ENCODE measurements at places on chromosomes 16 and 17.

DNA sequence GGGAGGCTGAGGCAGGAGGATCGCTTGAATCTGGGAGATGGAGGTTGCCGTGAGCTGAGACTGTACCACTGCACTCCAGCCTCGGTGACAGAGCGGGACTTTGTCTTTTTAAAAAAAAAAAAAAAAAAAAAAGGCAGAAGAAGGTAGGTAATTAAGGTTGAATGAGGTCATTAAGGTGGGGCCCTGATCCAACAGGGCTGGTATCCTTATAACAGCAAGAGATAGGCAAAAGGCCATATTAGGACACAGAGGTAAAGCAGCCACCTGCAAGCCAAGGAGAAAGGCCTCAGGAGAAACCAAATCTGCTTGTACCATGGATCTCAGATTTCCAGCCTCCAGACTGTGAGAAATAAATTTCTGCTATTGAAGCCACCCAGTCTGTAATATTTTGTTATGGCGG lies 60.3 kb downstream of the SPAG9 start:
- no peak for DNase-seq

GRCh38 chr16:12300945-12301500 lies 324.5 kb downstream of the SNX29 start:
- no peak for DNase-seq

- peak; percentile 15 for DNase-seq
Observed at GRCh38 chr16:19375561-19376158, 42.0 kb upstream of the TMC5 start.

DNA sequence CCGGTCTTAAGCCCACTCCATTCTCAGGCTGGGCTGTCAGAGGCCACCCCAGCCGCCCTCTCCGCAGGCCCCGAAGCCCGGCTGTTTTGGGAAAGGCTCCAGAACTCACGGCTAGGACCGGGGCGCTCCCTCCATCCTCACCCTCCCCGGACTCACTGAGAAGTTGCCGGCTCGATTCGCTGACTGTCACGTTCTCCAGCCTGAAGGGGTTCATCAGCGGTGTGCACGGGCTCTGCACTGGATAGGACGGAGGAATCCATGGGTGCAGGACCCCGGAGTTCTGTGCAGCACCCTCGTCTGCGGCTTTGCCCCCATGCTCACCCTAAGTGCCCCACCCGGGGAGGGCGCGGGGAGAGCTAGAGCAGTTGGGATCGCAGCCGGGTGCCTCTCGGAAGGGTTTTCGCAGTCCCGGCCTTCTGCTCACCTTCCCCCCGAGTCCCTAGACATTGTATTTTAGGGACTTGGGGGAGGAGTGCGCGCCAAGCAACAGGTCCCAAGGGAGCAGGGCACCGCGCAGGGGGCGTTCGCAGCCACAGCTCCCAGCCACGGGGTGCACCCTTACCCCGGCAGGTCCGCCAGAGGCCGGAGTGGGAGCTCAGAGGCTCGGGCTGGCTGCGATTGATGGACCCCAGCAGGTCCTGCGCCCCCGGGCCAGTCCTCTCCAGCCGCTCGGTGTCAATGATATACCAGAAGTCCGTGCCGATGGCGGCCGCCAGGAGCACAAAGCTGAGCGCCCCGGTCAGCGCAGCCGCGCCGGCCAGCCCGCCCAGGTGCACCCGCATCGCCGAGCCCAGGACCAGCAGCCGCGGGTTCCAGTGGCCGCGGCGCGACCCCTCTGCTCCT lies 1.0 kb downstream of the TMEM114 start:
- no peak for DNase-seq

DNA sequence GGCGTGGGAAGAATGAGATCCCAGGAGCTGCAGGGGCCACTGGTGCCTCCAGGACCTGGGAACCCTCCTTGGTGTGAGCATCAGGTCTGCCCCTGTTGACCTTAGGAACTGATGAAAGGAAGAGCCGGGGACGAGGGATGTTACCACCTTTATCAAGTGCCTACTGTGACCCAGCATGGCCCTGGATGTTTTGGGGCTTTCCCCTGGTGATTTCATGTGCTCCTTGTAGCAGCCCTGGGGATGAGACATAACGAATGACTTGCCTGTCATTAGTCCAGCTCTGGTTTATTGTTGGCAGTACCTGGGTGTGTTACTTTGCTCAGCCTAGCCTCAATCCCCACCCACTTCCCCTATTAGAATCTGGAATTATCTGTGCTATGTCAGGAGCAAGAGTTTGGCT lies 39.9 kb downstream of the WSCD1 start:
- DNase-seq, result no peak

DNA sequence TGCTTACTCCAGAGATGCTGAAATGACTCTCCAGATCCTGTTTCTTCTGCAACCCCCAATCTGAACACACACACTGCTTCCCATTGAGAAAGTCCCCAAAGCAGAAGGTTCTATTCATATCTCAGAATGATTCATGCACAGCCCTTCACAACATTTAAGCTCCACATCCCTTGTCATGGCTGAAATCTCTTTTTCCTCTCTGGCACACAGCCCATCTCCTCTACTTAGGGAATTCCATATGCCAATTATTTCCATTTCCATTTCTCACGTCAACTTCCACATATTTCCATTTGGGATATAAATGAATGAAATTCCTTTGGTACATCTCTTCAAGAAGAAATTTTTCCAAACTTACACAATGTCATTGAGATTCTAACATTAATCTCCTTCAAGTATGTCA lies 119.6 kb downstream of the CDH11 start:
- no peak for DNase-seq

DNA sequence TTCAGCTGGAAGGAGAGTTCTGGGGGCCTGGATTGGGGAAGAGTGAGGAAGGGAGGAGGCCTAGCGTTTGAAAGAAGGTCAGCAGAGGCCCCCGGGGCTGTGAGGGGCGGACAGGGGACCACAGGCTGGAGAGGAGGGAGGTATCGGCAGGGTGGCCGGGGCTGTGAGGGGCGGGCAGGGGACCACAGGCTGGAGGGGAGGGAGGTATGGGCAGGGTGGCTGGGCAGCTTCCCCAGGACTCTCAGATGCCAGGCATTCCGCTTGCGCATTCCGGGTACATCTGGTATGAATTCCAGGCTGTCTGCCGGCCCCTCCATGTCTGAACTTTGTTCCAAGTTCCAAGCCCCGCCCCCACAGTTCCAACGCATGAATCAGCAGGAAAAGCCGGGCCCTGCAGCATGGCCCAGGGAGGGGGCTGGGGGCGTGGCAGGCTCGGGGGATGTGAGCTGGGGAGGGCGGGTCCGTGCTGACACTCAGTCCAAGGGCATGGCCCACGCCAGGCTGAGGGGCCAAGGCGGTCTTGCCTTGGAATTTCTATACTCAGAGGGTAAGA lies 4.3 kb upstream of the TLCD2 start:
- DNase-seq, result peak; percentile 33

Data from stimulated activated CD4-positive, alpha-beta T cell treated with anti-CD3 and anti-CD28 coated beads, Interleukin-12 subunit alpha, Interleukin-12 subunit beta, amount 100 ng/mL, for 24 hours (primary cell).